H1 (cell line): ENCODE measurements at places on chromosomes 11 and 22. TPM values are rescaled to one million over a fixed set of nuclear protein-coding genes. Genes with fewer than 3 reads are reported as not detected.
A peak's percentile ranks its signal among the peaks of the same experiment; 100 is the strongest.

GRCh38 chr11:102719620-102720277 lies 5.0 kb downstream of the MMP8 start:
- no peak for DNase-seq

- DNase-seq = no peak
Observed at GRCh38 chr11:866481-866880, 23.8 kb downstream of the TSPAN4 start.

DNA sequence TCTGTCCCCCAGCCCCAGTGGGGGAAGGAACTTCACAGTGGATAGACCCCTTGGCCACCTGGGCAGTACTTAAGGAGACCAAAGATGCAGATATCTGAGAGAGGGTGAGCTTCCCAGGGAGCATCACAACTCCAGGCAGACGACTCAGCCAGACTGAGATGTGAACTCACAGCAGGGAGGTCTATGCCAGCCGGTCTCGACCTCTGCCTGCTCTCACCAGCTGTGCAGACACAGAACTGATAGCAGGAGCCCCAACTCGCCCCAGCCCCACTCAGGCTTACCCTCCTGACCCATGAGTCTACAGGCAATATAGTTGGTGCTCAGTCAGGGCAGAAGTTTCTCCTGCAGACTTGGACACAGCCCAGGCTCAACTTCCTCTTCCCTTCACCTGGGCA lies 29.7 kb upstream of the ACCSL start:
- no peak for DNase-seq

GRCh38 chr11:112160091-112160848 lies 3.6 kb downstream of the IL18 start:
- DNase-seq = no peak

DNA sequence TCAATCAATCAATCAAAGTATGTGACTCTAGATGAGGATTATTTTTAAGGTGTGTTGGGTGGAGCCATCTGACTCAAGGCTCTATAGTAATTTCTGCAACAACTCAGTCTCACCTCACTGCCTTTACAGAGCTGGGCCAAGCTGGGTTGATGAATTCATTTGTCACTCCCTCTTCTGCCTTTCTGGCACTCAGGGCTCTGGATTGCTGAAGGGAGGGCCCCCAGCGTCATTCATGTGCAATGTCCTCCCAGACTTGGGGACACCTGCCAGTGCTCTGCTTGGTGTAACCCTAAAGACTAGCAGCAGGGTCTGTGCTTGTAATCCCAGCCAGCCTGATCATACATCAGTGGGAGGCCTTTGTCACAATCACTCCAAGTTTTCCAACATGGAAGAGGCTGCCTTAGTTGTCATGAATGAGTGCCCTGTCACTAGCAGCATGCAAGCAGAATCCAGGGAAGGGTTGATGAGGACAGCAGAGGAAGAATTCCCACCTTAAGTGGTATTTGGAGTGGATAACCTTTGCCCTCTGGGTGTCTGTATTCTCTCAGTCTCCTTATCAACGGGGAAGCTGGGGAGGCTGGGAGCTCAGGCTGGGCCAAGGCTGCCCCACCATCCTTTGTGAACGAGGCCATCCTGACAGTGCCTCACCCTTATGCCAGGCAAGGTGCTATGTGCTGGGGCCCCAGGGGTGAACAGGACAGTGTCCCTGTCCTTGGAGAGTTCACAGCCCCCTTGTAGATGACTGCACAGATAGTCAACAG lies 2.0 kb upstream of the TP53I11 start:
- DNase-seq = no peak

GRCh38 chr11:99505316-99505715 lies 484.6 kb downstream of the CNTN5 start:
- no peak for DNase-seq

- peak; percentile 89 for DNase-seq
Observed at GRCh38 chr11:19311308-19312030, 70.7 kb upstream of the E2F8 start.

GRCh38 chr22:39457556-39458443 lies 988 bp downstream of the MGAT3 start:
- DNase-seq = no peak

DNA sequence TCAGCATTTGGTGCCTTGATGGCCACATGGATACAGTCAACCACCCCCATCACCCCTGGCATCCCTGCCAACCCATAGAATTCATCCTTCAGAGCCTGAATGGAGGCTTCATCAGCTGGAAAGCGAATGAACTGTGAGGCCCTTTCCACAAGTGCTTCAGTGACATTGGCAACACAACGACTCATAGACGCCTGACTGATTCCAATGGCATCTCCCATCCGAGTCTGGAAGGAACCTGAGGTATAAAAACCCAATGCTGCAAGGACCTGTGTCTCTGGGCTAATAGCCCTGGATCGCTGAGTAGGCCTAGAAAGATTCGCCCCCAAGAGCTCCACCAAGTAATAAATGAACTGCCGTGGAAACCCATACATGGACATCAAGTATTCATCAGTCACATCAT lies 1.3 kb downstream of the HARBI1 start:
- DNase-seq = no peak

DNA sequence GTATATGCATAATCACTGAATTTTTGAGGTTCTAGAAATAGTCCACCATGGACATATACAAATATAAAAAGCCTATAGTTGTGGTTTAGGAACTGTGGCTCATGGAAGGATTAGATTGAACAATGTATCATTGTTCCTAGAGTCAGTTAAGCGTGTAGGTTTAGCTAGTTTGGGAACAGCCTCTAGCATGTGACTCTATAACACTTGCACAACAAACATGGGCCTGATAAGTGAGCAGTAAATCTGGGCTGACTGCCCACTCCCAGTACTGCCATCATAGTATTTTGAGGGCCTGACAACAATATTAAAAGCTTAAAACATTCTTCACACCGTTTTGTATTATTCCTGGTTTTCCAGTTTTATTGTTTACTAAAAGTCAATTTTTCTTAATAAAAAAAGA lies 47.0 kb downstream of the YAP1 start:
- DNase-seq = no peak

GRCh38 chr22:49770547-49771265 lies 57.0 kb downstream of the BRD1 start:
- DNase-seq = no peak

DNA sequence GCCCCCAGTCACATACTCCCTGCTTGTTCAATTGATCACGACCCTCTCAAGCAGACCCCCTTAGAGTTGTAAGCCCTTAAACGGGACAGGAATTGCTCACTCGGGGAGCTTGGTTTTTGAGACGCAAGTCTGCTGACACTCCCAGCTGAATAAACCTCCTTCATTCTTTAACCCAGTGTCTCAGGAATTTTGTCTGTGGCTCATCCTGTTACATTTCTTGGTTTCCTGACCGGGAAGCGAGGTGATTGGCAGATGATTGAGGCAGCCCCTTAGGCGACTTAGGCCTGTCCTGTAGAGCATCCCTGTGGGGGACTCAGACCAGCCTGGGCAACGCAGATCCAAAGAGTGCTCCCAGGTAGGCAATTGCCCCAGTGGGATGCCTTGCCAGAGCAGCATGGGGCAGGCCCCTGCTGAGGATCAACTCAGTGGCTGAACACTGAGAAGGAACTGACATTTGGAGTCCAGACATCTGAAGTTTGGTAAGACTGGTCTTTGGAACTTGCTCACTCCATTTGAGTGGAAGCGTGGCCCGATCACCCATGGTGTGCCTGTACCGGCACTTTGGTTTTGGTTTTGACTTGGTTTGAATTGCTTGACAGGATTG lies 51.5 kb downstream of the NEU3 start:
- peak; percentile 23 for DNase-seq

DNA sequence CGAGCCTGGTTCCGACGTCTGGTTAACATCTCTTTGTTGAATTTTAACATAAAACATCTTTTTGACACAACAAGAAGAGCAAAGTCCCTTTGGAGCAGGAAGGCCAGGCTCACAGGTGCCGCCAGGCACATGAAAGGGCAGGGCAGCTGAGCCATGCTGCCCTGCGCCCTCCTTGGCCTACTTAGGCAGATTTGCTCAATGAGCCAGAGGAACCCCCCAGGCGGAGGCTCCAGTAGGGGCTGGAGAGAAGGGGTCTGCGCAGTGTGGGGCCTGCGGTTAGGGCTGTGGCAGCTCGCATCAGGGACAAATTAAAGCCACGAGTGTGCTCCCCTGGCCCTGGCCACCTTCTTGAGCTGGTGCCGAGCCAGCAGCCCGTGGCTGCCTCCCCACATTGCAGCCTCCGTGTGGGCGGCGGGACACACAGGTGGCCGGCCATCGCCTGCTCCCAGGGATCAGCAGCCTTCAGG lies 9.9 kb upstream of the SLC22A12 start:
- DNase-seq = no peak

DNA sequence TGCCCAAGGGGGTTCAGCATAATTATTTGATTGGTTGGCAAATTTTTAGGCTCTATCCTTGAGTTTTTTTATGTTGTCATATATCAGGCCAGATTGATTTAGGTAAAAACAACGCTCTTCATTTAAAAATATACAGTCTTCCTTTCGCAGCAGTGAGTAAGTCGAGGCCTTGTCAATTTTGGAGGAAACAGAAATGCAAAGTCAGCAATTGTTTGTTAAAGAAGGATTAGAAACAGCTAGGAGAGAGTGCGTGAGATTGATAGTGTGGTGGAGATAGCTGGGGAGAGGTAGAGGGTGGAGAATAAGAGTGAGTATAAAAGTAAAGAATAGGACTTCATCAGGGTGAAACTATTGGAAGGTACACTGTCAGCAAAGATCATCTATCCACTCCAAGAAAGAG lies 830.8 kb downstream of the LUZP2 start:
- no peak for DNase-seq

OR51B2 gene
- not detected in 2 replicates for polyA plus RNA-seq

C11orf86 gene
- 0.97 and 1.6 TPM in 2 replicates for polyA plus RNA-seq

KCNQ1 gene
- polyA plus RNA-seq = 1.9 and 2.4 TPM in 2 replicates

JAML gene
- 0.05 and 0.12 TPM in 2 replicates for polyA plus RNA-seq

OR8A1 gene
- not detected in 2 replicates for polyA plus RNA-seq
